ENCODE measurements at places on chromosomes 2 and 18.

DNA sequence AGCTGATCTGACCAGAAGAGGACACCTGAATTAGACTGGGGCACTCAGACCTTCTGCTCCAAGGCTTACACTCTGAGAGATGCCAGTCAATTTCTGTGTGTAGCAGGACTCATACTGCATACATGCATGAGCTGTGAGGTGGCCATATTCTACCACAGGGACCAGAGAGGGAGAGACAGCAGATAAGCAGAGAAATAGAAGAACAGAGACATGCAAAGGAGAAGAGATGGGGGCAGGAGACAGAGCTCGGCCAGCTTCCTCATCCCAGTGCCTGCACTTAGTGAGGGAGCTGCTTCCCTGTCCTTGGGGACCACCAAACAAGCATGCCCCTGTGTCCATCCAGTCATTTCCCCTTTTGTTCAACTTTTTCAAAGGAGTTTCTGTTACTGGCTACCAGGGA, 73.9 kb upstream of the ALK start:
- H3K4me1 ChIP-seq: peaks cover 4% of the 10 kb centered on the region
- H3K27ac ChIP-seq: no peak overlapping the region
- no peaks in the 10 kb centered on the region for H3K36me3 ChIP-seq
- peaks cover 5% of the 10 kb centered on the region for H3K27me3 ChIP-seq

- peaks cover 49% of the 10 kb centered on the region for H3K4me1 ChIP-seq
- H3K36me3 ChIP-seq: peaks cover 15% of the 10 kb centered on the region
- H3K27me3 ChIP-seq: peaks cover 98% of the 10 kb centered on the region
- H3K27ac ChIP-seq: no peak overlapping the region
Observed at GRCh38 chr2:70903641-70904340, 31.9 kb upstream of the ATP6V1B1 start.

DNA sequence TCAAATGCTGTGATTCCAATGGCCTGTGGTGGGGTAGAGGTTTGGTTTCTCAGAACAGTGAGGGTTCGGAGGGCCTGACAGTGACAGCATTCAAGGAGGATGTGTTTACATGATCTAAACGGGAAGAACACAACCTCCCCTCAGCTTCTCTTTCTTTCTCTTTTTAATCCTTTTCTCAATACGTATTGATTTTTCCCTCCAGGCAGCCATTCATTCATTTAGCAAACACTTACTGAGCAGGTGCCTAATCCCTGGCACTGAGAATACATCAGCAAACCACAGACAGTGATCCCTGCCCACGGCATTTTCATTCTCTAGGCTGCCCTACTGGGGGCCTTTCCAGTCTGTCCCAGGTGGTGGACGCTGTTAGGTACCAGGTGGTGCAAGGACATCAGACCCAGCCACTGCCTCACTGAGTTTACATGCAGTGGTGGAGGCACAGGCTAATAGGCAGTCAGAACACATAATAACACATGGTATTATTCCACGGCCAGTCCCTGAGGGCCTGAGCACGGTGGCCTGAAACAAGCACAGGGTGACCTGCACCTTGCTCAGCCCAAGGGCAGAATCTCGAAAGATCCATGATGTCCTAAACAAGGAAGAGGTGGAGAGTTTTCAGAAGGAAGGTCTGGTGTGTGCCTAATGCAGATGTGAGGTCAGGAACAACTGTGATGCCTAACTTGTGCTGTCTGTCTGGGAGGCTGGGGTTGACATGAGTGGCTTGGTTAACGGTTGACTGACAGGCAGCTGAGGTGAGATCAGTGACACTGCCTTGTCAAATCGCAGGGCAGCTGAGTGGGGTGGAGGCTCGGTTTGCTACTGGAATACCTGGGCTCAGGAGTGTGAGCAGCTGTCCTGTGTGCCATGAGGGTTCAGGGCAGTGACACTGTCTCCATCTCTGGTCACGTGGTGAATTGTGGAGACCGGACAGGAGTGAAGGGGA, 785.5 kb upstream of the HS6ST1 start:
- H3K36me3 ChIP-seq: no peaks in the 10 kb centered on the region
- peak overlapping the region; percentile 52 for H3K27ac ChIP-seq
- H3K27me3 ChIP-seq: peaks cover 5% of the 10 kb centered on the region
- no peak overlapping the region for H3K4me3 ChIP-seq

DNA sequence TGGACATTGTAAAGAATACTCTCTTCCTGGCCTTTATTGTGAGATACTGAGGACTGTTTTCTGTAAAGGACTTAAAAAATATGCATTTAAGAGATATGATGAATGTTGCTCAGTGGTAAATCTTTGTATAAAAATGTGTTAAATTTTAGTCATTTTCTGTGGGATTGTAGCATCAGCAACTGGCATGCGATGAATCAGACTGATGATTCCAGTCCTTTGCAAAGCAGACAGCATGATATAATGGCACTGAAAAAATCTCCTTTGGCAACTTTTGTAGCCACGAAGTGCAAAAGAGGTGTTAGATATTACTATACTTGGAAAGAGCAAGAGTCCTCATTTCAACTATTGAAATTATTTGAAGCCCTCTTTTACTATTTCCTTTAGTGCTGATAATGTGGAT, 678.7 kb downstream of the PLCL1 start:
- no peaks in the 10 kb centered on the region for H3K4me1 ChIP-seq
- H3K27me3 ChIP-seq: no peaks in the 10 kb centered on the region
- no peaks in the 10 kb centered on the region for H3K36me3 ChIP-seq
- DNase-seq: no peak

GRCh38 chr2:241762321-241762932, 14.2 kb upstream of the GAL3ST2 start:
- H3K27ac ChIP-seq: no peak overlapping the region
- H3K4me3 ChIP-seq: no peak overlapping the region
- H3K27me3 ChIP-seq: no peaks in the 10 kb centered on the region
- peaks cover 15% of the 10 kb centered on the region for H3K4me1 ChIP-seq
- H3K36me3 ChIP-seq: peaks cover 11% of the 10 kb centered on the region

DNA sequence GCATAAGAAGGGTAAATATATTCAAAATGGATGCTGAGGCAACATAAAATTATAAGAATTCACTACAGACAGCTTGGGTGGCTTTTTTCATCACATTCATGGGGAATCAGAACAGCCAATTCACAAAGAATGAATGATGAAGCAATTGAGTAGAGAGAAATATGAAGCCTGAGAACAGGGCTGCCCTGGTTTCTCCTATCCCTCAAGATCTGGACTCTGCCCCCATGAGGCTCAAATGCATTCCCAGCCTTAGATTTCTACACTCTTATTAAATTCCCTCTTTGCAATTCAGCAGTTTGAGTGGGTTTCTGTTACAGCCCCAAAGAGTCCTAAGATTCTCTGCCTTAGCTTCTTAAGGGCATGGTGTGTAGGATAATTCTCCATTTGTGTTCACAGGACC, 172.5 kb downstream of the MAIP1 start:
- H3K4me3 ChIP-seq: no peak overlapping the region
- H3K4me1 ChIP-seq: peaks cover 7% of the 10 kb centered on the region
- no peaks in the 10 kb centered on the region for H3K27me3 ChIP-seq
- H3K27ac ChIP-seq: no peak overlapping the region
- DNase-seq: no peak
- no peaks in the 10 kb centered on the region for H3K36me3 ChIP-seq

GRCh38 chr2:54052825-54053718, 62.3 kb upstream of the ACYP2 start:
- no peak for DNase-seq
- peaks cover 4% of the 10 kb centered on the region for H3K4me1 ChIP-seq
- H3K27me3 ChIP-seq: no peaks in the 10 kb centered on the region
- no peak overlapping the region for H3K27ac ChIP-seq
- peaks cover 8% of the 10 kb centered on the region for H3K36me3 ChIP-seq

DNA sequence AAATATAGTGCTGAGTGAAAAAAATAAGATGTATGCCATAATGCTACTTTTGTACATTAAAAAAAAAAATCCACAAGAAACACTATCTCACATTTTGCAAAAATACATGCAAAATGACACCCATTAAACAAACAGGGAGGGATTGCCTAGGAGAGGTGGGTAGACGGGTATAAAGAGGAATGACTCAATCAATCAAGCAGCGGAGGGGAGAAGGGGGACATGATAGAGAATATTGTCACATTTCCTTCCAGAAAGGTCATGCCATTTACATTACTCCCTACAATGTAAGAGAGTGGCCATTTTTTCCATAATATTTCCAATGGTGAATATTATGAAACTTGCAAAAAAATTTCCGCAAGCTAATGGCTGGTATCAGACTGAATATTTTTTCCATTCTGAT, 542.3 kb upstream of the TNP1 start:
- H3K27me3 ChIP-seq: no peaks in the 10 kb centered on the region
- no peak for DNase-seq
- no peak overlapping the region for H3K4me3 ChIP-seq
- H3K36me3 ChIP-seq: no peaks in the 10 kb centered on the region

DNA sequence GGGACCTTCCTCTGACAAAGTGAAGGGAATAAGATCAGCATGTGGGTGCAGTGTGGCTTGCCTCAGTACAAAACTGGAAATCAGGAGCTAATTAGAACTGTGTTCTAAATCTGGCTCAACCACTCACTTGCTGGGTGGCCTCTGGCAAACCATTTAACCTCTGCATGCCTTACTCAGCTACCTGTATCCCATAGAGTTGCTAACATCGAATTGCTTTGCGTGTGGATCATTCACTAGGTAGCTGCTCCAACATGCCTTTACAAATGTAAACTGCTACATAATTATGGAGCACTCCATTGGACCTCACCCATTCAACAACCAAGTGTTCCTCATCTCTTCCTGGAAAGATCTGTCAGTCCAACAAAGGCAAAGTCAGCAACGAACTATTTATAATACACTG, 19.0 kb downstream of the PLEKHM3 start:
- H3K36me3 ChIP-seq: no peaks in the 10 kb centered on the region
- H3K27me3 ChIP-seq: no peaks in the 10 kb centered on the region
- H3K4me3 ChIP-seq: no peak overlapping the region
- H3K4me1 ChIP-seq: no peaks in the 10 kb centered on the region
- DNase-seq: no peak
- no peak overlapping the region for H3K27ac ChIP-seq

DNA sequence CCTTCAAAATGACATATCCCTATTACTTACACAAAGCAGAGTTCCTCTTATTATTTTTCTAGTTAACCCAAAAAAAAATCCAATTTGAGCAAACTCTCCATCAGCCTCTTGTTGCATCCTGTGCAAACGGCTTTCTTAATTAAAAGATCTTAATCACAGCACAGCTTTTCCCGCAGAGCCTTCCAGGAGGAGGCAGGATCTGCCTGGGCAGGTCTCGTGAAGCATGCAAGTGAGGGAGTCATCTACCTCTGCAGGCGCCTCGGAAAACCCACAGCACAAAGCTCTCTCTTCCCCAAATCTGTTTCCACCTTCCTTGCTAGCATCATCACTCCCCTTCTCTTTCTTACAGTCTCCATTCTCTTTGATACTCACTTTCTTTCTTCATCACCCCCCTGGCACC, 100.4 kb downstream of the EN1 start:
- H3K4me3 ChIP-seq: no peak overlapping the region
- DNase-seq: no peak
- H3K27ac ChIP-seq: no peak overlapping the region
- no peaks in the 10 kb centered on the region for H3K27me3 ChIP-seq
- H3K4me1 ChIP-seq: no peaks in the 10 kb centered on the region

- peak overlapping the region; percentile 32 for H3K27ac ChIP-seq
- peaks cover 10% of the 10 kb centered on the region for H3K36me3 ChIP-seq
- H3K4me1 ChIP-seq: peaks cover 22% of the 10 kb centered on the region
- no peaks in the 10 kb centered on the region for H3K27me3 ChIP-seq
Observed at GRCh38 chr2:37301408-37301807, 23.2 kb downstream of the PRKD3 start.

- H3K4me1 ChIP-seq: peaks cover 5% of the 10 kb centered on the region
- no peaks in the 10 kb centered on the region for H3K36me3 ChIP-seq
- peaks cover 96% of the 10 kb centered on the region for H3K27me3 ChIP-seq
- DNase-seq: no peak
- no peak overlapping the region for H3K27ac ChIP-seq
Observed at GRCh38 chr2:73297151-73297559, 3.8 kb upstream of the EGR4 start.

- no peaks in the 10 kb centered on the region for H3K27me3 ChIP-seq
- H3K4me3 ChIP-seq: no peak overlapping the region
- no peak overlapping the region for H3K27ac ChIP-seq
- no peaks in the 10 kb centered on the region for H3K36me3 ChIP-seq
Observed at GRCh38 chr2:64165706-64166105, 21.5 kb upstream of the PELI1 start.

DNA sequence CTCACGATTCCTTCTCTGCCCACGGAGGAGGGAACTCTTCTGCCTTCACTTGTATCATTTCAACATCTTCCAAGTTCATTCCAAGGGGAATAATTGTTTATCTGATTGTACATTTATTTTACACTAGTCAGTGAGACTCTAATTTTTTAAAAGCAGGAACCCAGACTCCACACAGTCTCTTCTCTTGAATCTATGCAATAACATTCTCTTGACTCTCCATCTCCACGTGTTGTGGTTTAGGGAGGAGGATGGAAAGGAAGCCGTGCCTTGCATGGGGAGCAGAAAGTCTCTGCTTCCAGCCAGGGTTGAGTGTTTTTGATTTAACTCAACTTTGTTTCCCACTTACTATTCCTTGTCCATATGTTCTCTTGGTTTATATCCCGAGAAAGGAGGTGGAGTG, 131.1 kb upstream of the RIOK3 start:
- H3K4me3 ChIP-seq: no peak overlapping the region
- no peaks in the 10 kb centered on the region for H3K4me1 ChIP-seq
- no peak for DNase-seq
- no peaks in the 10 kb centered on the region for H3K27me3 ChIP-seq
- H3K36me3 ChIP-seq: peaks cover 9% of the 10 kb centered on the region
- H3K27ac ChIP-seq: no peak overlapping the region

- peaks cover 18% of the 10 kb centered on the region for H3K36me3 ChIP-seq
- H3K27me3 ChIP-seq: no peaks in the 10 kb centered on the region
- H3K4me3 ChIP-seq: no peak overlapping the region
- H3K4me1 ChIP-seq: peaks cover 50% of the 10 kb centered on the region
- no peak for DNase-seq
- peak overlapping the region; percentile 73 for H3K27ac ChIP-seq
Observed at GRCh38 chr2:8922431-8922830, 81.1 kb downstream of the MBOAT2 start.

GRCh38 chr2:65073879-65074565, 17.8 kb downstream of the CEP68 start:
- H3K36me3 ChIP-seq: peaks cover 6% of the 10 kb centered on the region
- H3K27ac ChIP-seq: no peak overlapping the region
- H3K4me1 ChIP-seq: no peaks in the 10 kb centered on the region
- DNase-seq: no peak
- no peaks in the 10 kb centered on the region for H3K27me3 ChIP-seq
- H3K4me3 ChIP-seq: no peak overlapping the region

DNA sequence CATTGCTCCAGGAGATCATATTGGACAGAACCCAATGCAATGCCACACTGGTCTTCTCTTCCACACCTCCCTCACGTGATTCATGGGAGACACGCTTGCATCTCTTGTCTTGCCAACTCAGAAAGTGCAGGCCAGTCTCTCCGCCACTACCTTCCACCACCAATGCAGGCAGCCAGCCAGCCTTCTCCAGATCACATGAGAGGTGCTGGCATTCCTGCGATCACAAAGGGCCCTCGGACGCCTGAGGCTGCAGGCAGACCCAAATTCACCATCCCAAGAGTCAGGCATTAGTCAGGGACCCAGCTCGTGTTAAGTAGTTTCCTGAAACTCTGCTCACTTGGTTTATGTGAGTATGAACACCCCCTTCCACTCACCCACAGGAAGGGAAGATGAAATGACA, 437.0 kb upstream of the ETAA1 start:
- H3K4me3 ChIP-seq: no peak overlapping the region
- H3K4me1 ChIP-seq: peaks cover 10% of the 10 kb centered on the region
- no peak for DNase-seq
- no peaks in the 10 kb centered on the region for H3K27me3 ChIP-seq
- no peak overlapping the region for H3K27ac ChIP-seq
- no peaks in the 10 kb centered on the region for H3K36me3 ChIP-seq
